Iris pigment epithelial cell (primary cell): ENCODE measurements at places on chromosomes 5 and 9.

DNA sequence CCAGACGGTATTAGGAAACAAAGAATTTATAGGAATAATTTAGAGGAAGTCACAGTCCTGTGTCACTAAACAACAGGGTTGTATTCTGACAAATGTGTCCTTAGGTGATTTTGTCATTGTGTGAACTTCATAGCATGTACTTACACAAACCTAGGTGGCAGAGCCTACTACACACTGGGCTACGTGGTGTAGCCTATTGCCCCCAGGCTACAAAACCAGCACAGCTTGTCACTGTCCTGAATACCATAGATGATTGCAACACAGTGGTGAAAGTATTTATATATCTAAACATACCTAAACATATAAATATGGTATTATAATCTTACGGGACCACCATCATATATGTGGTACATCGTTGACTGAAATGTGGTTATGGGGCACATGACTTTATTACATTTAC is 69.3 kb downstream of the COL23A1 start:
- DNase-seq, result no peak

DNA sequence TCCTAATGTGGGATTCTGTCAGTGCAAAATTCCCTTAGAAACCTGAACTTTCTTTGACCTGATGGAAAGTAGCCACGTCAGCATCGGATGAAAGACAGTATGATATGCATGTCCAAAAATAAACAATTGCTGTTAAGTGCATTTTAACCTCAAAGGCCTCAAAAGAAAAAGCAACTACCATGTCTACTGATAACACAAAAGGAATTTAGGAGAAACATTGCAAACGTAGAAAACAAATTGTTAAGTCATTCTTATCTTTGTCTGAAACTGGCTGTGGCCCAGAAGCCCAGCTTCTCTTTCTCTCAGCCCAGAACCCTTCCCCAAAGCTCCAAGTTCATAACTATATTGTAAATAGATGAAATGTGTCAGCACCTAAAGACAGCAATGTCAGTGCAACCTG is 11.1 kb upstream of the LHFPL2 start:
- peak; percentile 86 for DNase-seq

DNA sequence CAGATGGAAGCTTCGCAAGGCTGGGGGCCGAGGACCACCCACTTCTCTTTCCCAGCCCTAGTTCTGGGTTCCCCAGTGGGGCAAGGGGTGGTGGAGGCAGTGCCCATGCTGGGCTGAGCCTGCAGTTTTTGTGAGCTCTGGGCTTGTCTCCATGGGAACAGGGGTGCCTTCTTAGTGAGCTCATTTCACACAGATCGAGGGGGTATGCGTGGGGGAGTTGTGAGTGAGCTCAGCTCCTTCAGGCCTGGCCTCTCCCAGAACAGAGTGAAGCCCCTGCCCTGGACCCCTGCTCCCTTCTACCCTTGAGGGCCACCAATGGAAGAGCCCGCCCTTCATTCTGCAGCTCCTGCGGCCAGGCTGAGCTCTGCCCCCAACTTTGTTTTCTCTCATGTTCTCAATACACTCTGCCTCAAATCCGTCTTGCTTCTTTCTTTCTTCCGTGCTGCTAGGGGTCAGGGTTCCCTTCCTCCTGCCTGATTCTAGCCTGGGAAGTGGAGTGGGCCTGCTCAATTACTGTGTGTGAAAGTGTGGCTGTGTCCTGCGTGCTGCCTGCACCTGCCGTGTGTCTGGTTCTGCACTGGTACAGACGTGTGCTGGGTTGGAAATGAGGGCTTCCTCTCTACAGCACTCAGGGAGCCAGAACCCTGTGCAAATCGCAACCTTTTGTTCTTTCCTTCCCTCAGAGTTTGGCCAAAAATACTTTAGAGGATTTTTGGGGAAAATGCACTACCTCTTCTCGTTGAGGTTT is 9.0 kb upstream of the MYOZ3 start:
- DNase-seq, result no peak

- peak; percentile 97 for DNase-seq
Observed at GRCh38 chr5:42840269-42840668, 28.6 kb upstream of the SELENOP start.

DNA sequence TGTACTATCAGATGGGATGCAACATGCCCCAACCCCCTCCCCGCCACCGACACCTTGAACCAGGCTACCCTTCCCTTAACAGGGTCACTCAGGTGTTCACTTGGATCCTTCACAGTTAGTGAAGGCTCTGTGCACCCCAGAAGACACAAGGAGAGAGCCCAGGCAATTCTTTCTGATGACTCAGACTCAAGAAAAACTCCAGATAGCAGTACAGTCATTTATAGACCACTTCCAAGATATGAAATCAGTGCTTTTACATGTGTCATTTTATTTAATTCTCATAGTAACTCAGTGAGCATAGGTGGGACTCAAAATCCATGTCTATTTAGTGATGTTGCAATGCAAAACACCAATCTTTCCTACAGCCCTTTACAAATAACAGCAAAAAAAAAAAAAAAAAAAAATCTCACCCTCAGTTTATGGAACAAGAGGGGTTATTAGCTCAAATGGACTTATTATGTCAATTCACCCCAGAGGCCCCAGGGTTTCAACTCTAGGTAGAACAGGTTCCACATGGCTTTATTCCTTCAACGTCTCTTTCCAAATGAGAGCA is 71.9 kb downstream of the FOXD1 start:
- peak; percentile 71 for DNase-seq

DNA sequence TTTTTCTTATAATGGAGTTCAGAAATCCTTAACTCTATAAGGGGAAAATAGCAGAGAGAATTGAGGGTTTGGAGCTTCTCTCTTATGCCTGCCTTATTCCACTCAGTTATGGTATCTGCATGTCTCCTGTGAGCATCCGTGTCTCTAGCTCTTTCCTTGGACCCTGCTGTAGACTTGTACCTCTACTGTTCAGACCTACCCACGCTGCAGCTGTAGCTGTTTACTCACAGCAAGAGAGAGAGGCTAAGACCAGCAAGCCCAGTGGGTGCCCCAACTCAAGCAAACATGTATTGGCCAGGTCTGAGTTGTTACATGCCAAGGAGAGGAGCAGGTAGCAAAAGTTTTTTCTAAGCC is 7.1 kb upstream of the PCSK1 start:
- DNase-seq, result no peak

- DNase-seq, result peak; percentile 33
Observed at GRCh38 chr5:78527925-78528324, 120.6 kb downstream of the LHFPL2 start.

DNA sequence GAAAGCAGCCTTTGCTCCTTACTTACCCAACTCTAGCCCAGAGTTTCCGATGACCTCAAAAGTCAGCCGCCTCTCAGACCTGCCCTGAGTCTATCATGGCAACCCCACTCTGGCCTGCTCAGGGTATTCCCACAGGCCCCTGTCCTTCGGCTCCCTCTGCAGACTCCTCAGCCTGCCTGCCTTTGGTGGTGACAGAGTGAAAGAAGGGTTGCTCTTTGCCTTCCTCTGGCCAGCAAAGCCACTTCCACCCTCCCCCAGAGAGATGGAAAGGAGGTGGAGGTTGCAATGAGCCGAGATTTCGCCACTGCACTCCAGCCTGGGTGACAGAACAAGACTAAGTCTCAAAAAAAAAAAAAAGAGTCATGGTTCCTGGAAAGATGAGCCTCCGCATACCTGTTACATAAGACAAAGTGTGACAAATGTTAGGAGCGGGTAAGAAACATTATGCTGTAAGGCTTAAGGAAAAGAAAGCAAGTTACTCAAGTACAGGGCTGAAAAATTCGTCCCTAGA is 2.3 kb upstream of the SMIM33 start:
- no peak for DNase-seq

DNA sequence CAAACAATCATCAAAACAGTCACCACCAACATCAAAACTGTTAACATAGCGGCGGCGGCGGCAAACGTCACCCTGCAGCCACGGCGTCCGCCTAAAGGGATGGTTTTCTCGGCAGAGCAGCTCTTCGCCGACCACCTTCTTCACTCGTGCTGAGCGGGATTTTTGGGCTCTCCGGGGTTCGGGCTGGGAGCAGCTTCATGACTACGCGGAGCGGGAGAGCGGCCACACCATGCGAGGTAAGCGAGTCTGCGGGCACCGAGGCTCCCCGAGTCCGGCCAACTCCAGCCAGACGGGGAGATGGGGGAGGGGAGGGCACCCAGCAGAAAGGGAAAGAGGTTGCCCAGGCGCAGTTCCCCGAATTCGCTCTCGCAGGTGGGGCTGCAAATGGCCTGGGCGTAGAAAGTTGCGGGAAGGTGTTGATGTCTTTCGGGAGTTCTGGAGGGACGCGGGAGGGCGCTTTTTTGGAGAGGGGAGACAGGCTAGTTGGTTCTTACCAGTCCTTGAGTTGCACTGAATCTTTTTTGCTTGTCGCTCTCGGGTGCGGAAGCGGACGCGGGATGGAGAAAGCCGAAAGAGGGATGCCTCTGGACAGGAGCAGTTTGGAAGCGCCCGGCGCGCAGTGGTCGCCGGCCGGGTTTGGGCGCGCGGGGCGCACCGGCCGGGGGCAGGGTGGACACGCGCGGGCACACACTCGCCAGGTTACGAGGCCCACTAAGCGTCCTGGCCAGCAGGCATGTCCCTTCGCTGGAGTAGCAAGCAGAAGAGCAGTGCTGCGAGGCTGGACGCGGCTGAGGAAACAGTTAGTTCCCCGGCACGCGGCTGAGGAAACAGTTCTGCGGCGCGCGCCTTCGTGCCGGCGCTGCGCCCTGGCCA is 849 bp downstream of the RORB start:
- peak; percentile 37 for DNase-seq

DNA sequence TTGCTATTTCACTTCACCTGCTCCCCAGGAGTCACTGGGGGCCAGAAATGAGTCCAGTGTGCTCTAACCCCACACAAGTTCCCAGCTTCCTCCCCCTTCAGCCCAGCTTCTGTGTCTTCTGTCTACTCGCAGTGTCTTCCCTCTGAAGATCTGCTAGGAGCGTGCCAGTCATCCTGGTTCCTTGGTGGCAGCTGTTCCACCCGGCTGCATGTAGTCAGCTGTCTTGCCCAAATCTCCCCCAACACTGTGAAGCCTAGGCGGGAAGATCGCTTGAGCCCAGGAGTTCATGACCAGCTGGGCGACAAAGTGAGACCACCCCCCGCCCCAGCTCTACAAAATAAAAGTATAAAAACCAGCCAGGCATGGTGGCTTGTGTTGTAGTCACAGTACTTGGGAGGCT is 154.0 kb downstream of the GDNF start:
- DNase-seq, result no peak

DNA sequence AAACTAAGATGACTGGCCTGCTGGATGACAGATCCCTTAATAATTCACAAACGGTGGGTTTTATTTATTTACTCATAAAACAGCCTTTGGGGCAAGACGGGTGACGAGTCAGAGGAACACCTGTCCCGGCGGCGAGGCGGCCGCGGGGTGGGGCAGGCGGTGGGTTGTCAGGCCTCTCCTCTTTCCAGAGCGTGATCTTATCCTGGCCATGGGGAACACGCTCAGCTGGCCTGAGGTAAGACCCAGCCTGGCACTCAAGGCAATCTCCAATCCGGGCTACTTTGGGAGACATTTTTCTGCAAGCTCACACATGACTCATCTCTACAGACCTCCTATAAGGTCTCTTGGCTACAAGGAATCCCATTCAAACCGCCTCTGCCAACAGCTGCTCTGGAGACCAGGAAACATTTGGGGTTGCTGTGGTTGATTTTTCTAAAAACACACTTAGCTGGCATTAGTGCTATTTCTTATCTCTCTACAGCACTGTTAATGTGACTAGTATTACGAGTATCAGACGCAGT is 6.3 kb downstream of the RAPGEF1 start:
- DNase-seq, result peak; percentile 96

DNA sequence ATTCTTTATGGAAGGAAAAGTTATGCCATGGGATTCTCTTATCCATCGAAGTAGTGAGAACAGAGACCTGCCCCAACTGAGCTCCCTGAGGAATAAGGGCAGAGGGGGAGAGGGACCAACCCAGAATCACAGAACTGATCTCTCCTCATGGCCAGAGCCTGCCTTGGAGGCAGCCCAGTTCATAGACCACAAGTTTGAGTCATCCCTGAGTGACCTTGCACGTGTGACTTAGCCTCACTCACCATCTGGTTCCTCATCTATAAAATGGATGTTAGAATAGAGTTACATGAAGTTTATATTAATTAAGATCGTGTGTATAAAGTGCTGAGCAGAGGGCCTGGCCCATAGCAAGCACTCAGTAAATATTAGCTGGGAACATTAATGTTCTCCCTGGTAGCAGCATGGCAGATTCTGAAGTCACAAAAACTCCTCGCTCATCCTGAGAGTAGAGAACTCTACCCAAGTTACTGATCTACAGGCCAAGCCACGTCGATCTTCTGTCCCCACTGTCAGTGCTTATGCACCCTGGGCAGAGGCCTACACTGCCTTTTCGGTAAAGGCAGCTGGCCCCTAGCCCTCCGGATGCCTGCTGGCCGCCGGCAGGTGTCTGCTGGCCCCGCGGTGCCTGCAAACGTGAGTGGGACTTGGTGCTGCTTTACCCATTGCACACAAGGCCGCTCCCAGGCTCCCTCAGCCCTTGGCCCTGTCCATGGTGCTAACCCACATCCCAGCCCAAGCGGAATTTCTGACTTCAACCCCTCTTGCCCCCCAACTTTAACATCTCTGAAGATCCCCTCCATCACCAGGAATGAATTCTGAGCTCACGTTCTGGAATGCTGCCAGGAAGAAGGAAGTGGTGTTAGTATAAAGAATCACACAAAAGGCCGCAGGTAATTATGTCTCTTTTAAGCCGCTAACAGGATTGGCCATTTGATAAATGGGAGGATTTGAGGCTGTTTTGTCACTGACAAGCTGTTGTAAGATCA is 61.1 kb upstream of the ARAP3 start:
- peak; percentile 26 for DNase-seq

DNA sequence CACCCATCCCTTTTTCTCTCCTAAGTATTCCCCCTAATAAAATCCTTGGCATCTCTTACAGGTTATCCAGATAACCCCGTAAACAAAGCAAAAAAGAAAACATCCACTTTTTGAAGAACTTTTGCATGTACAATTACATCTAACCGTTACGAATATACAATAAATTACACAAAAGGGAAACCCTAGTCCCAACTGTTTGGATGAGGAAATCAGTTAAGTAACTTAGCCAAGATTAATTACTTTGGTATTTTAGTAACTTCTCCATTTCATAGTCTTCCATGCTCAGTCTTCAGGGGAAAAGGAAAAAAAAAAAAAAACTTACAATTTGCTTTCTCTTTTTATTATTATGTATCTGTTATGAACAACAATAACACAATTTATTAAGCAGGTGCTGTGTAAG is 212.9 kb downstream of the ACTL7B start:
- DNase-seq, result no peak

- no peak for DNase-seq
Observed at GRCh38 chr5:118551031-118551430, 437.3 kb downstream of the DTWD2 start.

GRCh38 chr9:68877219-68877618 is 136.7 kb downstream of the PRKACG start:
- no peak for DNase-seq
